Amygdala (tissue), 56 donors: ENCODE measurements at places on chromosomes 5 and 9.
A peak's percentile ranks its signal among the peaks of the same experiment; 100 is the strongest.

GRCh38 chr5:128213340-128213739, 129.8 kb downstream of the SLC12A2 start:
- no peak for DNase-seq

GRCh38 chr9:94577571-94577970, 16.1 kb downstream of the FBP2 start:
- DNase-seq, result no peak

- DNase-seq, result no peak
Observed at GRCh38 chr5:127426661-127427060, 90.8 kb upstream of the PRRC1 start.

DNA sequence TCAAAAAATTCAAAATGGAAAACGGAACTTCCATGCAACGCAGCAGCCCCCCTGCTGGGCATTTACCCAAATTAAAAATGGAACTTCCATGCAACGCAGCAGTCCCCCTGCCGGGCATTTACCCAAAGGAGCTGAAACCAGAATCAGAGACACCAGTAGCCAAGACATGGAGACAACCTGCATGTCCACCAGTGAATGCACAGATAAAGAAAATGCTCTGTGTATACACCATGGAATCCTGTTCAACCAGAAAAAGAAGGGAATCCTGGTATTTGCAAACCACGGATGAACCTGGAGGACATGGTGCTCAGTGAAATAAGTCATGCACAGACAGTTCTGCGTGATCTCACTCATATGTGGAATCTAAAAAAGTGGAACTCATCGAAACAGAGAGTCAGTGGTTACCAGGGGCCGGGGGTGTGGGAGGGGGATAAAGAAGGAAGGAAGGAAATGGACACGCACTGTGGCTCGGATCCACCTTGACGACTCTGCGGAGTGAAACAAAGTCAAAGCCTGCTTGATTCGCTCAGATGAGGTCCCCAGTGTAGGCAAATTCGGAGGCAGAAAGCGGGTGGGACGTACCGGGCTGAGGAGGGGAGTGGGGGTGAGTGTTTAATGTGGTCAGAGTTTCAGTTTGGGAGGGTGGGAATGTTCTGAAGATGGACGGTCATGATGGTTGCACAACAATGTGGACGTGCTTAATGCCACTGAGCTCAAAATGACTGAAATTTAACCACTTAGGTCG, 40.2 kb upstream of the EXOC3 start:
- DNase-seq, result no peak

DNA sequence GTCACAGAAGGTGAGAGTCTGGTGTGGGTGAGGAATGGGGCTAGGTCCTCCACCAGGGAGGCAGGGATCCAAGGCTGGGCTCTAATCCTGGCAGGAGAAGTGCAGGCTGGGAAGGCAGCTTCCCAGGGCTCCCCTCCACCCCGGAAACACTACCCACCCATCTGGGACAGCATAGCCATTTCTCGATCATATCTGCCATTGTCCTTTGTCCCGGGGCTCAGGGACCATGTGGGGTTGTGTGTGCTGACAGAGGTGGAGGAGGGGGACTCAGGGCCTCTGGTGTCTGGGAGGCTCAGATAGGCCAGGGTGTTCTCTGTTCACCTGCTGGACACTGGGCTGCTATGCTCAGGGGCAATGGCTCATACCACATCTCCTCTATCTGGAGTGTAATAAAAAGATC, 32.2 kb upstream of the STRBP start:
- no peak for DNase-seq

DNA sequence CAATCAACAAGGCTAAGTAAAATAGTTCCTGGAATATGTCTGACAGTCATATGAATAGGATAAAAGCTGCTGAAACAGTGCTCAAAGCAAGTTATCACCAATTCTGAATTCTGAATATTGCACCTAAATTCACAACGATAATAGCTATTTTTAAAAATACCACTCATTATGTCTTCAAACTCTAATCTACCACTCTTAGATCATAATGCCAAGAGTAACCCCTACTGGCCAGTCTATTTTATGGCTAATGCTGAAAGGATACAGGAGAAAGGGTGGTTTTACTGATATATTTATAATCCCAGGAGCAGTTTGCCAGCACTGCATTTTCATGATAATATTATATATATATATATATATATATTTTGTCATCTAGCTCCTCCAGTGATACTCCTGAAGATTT, 232.8 kb downstream of the PDE4D start:
- DNase-seq, result no peak

DNA sequence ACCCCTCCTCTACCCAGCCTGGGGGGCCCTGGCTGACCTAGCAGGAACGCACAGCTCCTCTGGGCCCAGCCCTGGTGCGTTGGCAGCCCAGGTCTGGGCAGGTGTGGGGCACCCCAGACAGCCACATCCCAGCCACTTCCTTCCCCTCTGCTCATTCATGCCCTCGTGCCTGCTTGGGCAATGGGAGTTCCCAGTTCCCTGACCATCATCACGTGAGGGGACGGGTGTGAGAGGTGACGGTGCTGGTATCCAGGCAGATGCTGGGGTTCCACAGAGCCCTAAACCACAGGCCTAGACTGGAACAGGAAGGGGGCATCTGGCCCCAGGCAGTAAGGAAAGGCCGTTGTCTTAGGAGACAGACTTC, 8.4 kb downstream of the RALGDS start:
- DNase-seq, result no peak

GRCh38 chr5:26259081-26259480, 779.3 kb downstream of the CDH9 start:
- no peak for DNase-seq

DNA sequence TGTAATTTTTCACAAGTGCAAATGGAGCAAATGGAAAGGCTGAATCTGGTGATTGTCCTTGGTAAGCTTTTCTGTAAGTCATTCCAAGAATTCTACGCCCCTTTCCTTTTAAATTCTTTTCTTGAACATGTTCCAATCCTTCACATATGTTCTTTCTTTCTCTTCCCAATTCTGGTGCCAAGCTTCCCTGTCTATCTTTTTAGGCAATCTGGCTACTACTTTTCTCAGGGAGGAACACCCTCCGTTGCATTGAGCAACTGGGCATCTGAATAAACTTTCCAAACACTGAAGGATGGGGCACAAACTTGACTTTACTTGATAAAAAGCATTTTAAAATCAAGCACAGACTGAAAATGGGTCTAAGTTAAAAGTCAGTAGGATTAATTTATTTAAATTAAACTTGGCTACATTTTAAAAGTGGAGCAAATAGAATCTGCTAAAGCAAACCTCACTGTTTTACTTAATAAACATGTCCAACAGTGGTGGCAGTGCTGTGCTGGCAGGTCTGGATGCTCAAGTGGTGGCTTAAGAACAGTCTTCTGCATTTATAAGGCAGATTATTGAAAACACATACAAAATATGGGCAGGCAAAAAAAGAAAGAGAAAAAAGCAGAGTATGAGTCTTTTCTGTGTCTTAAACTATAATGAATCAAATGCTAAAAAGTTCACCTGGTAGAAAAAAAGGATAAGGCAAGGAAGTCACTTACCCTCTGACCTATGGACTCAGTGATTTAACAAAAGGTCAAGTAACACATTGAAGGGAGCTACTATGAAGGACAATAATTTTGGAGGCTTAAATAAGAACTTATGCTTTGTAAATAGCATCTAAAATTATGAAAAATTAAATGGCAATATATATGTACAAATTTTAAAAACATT, 5.4 kb downstream of the ELL2 start:
- no peak for DNase-seq

GRCh38 chr5:173317852-173318251, 10.4 kb downstream of the STC2 start:
- no peak for DNase-seq

DNA sequence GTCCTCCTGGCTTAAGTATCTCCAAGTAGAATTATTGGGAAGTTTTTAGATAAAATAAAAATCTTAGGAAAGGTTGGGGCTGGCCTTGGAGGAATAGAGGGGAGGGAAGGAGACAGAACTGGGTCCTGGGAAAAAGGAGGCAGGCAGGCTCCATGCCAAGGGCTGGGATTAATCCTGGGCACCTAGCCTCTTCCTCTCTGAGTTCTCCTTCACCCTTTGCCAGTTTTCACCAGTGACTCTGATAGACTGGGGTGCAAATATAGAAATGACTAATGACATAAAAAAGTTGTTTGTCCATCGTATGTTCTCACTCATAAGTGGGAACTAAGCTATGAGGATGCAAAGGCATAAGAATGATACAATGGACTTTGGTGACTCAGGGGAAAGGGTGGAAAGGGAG, 81.9 kb downstream of the RMI1 start:
- DNase-seq, result no peak

GRCh38 chr9:129176701-129177442, 1.2 kb downstream of the IER5L start:
- DNase-seq, result peak; percentile 31

- DNase-seq, result no peak
Observed at GRCh38 chr5:37841203-37841602, 1.4 kb upstream of the GDNF start.

- DNase-seq, result no peak
Observed at GRCh38 chr5:58775701-58776262, 192.9 kb downstream of the RAB3C start.

DNA sequence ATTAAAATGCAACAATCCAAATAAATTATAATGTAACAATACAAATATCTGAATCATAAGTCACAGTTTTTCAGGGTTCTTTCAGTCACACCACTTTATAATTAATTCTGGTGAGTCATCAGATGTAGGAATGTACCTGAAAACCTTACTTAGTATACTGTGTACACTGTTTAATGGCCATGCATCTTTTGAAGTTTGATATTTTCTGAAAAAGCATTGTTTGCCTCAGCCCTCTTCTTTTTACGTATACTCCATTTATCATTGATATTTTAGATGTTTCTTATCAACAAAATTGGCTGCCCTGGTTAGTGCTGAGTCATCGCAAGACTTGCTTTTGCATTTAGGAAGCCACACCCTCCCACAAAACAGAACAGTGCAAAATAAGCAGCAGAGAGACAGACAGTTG, 218.6 kb downstream of the PJA2 start:
- DNase-seq, result no peak

- DNase-seq, result no peak
Observed at GRCh38 chr9:70399141-70399540, 15.3 kb downstream of the KLF9 start.

- DNase-seq, result no peak
Observed at GRCh38 chr5:67483453-67484030, 286.9 kb upstream of the CD180 start.

GRCh38 chr9:28912621-28913020, 1339.3 kb upstream of the C9orf72 start:
- DNase-seq, result no peak

GRCh38 chr5:96537386-96537785, 104.3 kb upstream of the PCSK1 start:
- no peak for DNase-seq

- no peak for DNase-seq
Observed at GRCh38 chr5:96196407-96196806, 234.8 kb upstream of the ELL2 start.

DNA sequence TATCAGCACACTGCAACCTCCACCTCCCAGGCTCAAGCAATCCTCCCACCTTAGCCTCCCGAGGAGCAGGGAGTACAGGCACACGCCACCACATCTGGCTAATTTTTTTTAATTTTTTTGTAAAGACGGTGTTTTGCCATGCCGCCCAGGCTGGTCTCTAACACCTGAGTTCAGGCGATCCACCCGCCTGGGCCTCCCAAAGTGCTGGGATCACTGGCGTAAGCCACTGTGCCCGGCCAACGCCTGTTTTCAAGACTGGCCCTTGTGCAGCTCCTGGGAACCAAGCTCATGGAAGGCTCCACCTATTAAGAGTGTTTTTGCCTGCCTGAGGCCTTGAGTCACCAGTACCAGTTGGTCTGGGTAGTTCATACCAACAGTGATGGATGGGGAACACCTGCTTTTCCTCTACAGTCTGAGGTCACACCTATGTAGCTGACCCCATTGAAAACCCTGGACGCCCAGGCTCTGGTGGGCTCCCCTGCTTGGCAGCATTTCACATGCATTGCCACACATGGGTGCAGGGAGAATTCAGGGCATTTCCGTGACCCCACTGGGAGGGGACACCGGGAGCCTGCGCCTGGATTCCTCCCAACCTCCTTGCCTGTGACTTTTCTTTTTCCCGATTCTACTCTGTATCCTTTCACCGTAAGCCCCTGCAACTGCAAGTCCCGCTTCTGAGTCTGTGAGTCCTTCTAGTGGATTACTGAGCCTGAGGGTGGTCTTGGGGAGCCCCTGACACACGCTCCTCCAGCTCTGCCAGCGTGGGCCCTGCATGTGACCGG, 63.5 kb downstream of the ZNF354C start:
- DNase-seq, result no peak

- DNase-seq, result no peak
Observed at GRCh38 chr5:59301727-59302126, 591.8 kb downstream of the PDE4D start.

- DNase-seq, result no peak
Observed at GRCh38 chr9:10252174-10252573, 360.6 kb downstream of the PTPRD start.

DNA sequence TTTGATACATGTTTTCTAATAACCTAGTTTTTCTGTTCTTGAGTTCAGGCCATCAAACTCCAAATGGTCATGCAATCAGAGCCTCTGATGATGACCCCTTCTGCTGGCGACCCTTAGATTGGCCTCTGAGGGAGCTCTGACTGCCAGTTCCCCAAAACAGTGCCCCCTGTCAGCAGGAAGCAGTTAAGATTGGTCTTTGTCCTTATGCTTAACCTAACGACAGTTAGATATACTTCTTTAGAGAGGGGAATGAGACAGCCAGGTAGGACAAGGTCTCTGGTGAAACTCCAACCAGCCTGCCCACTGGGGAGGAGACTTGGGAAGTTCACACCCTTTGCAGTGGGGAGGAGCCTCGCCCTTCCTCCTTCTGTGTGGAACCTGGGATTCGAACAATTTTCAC, 390.4 kb upstream of the KIF2A start:
- DNase-seq, result no peak

GRCh38 chr5:169219351-169219750, 81.6 kb downstream of the SLIT3 start:
- no peak for DNase-seq

- DNase-seq, result no peak
Observed at GRCh38 chr9:20220286-20220685, 402.0 kb downstream of the MLLT3 start.

DNA sequence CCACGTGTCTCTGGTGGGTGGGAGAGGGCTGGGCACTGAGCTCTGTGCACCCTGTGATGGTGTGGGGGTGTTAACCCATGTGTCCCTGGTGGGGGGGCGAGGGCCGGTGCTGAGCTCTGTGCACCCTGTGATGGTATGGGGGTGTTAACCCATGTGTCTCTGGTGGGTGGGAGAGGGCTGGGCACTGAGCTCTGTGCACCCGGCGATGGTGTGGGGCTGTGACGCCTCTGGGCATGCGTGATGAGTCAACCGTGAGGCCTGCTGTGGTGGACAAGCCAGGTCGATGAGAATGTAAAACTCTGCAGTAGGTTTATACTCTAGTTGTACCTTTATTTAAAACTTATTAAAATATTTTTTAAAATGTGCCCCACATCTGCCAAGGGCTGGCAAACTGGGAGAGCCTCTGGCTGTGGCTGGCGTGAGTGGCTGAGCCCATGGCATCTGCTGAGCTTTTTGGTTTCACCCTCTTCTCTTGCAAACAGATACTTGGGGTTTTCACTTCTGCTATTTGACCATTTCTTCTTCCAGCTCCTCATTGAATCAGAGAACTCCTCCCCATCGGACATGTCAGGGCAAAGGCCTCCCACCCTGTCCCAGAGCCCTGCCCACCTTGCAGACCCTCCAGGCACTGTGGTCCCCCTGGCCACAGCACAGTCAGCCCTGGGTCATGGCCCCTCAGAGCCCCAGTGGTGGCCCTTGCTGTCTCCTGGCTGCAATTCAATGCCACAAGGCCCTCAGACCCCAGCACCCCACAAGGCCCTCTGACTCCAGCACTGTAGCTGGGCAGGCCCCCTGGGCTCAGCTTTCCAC, 18.5 kb upstream of the EXOC3 start:
- DNase-seq, result no peak
